ENCODE measurements at places on chromosomes 7 and 10. TPM values are rescaled to one million over a fixed set of nuclear protein-coding genes. Genes with fewer than 3 reads are reported as not detected.

HOXA10 gene
- 2.2 TPM for total RNA-seq

FBXW4 gene
- 29.2 TPM for total RNA-seq

ELFN1 gene
- not detected for total RNA-seq

AKR1C8 gene
- not detected for total RNA-seq

TMEM270 gene
- not detected for total RNA-seq

CYP2C9 gene
- not detected for total RNA-seq

OPN4 gene
- not detected for total RNA-seq

C10orf67 gene
- not detected for total RNA-seq

SLC26A3 gene
- not detected for total RNA-seq

CHN2 gene
- not detected for total RNA-seq

ICA1 gene
- total RNA-seq = 6.6 TPM

PIK3AP1 gene
- total RNA-seq = 1.1 TPM

WEE2 gene
- total RNA-seq = not detected

CYP26C1 gene
- total RNA-seq = 0.24 TPM

BICC1 gene
- 1.9 TPM for total RNA-seq

GPR37 gene
- total RNA-seq = 1.4 TPM

CCL24 gene
- not detected for total RNA-seq

POLR2J gene
- total RNA-seq = 17.4 TPM

C7orf57 gene
- 0.21 TPM for total RNA-seq

FAM180A gene
- not detected for total RNA-seq

LRRC17 gene
- total RNA-seq = 0.72 TPM

CYP17A1 gene
- total RNA-seq = not detected

PILRB gene
- total RNA-seq = 5.8 TPM

H2BK1 gene
- total RNA-seq = not detected

AMZ1 gene
- total RNA-seq = under 0.01 TPM

ITGA8 gene
- total RNA-seq = not detected

PDAP1 gene
- total RNA-seq = 32.0 TPM

TMEM229A gene
- not detected for total RNA-seq

CDK14 gene
- 10.4 TPM for total RNA-seq

SAP25 gene
- not detected for total RNA-seq

ADIRF gene
- 72.5 TPM for total RNA-seq

TMEM273 gene
- 0.48 TPM for total RNA-seq

ASB4 gene
- total RNA-seq = not detected

FBXL13 gene
- total RNA-seq = 0.72 TPM

NPM3 gene
- total RNA-seq = 326 TPM

TMEM225B gene
- 2.2 TPM for total RNA-seq

VAX1 gene
- total RNA-seq = not detected

MKX gene
- 0.43 TPM for total RNA-seq

ABCF2 gene
- 85.5 TPM for total RNA-seq

TBX20 gene
- not detected for total RNA-seq

C10orf71 gene
- not detected for total RNA-seq

ZC3HAV1L gene
- 16.2 TPM for total RNA-seq

CHAT gene
- not detected for total RNA-seq
